Fibroblast of the aortic adventitia (primary cell): ENCODE measurements at places on chromosomes 5 and 9.

GRCh38 chr5:158369241-158369640 is 510.3 kb upstream of the CLINT1 start:
- no peak for DNase-seq

DNA sequence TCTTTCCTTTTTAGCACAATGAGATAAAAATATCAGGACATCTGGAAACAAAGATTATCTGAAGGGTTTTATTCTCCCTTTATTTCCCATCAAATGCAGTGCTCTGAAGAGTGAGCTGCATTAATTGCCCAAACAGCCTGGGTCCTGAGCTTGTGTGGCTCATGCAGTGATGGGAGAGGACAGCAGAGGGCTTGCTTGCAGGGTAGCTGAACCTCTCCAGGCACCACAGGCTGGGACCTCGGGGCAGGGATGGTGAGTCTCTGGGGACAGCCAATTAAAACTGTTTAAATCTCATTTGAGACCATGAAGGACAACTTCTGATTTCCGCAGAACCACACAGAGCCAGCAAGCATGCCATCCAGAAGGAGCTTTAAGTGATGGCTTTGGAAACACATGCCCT is 71.2 kb downstream of the PLAC8L1 start:
- no peak for DNase-seq

DNA sequence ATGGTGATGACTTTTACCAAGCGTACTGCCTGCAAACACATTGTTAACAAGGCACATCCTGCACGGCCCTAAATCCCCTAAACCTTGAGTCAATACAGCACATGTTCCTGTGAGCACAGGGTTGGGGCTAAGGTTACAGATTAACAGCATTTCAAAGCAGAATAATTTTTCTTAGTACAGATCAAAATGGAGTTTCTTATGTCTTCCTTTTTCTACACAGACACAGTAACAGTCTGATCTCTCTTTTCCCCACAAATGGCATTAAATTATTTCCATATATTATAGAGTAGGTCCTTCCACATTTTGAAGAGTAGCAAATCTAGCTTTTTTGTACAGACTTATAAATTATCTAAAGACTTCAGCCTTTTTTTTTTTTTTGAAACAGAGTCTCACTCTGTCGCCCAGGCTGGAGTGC is 1.6 kb upstream of the TMEM141 start:
- no peak for DNase-seq

DNA sequence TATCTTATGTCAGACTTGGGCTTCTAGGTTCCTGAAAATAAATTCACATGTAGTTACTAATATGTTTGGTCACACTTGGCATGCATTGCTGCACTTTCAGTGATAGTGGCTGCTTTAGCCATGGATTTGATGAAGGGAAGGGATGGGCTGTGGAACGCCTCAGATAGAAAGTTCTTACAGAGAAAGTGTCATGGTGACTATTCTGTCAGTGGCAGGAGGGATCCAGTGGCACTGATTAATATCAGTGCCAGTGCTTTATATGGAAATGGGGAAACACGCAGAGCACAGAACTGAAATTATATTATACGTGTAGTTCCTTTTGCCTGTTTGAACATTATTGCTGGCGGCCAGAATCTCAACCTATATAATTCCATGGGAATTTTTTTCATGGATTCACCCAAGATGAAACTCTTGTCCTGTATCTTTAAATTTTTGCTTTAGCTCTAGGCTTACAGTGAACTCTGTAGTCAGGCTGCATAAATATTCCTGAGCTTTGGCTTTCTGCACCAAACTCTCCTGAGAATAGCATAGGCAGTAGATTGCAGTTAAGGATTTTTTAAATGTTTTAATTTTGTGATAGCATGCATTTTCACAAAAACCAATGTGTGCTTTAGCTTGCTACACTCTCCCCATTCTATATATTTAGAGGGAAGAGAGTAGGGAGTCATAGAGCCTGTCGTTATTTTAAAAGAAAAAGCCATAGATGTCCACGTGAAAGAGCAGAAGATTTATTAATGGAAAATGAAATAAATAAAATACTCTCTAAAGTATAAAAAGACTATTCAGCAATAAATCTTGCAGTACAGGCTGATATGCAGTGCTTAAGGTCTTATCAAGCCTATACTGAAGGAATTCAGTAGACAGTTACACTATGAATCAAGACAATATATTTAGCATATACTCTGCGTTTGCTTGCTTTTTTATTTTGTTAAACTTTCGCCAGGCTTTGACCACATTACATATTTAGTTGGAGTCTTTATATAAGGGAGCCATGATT is 98.7 kb downstream of the EDIL3 start:
- DNase-seq, result no peak

GRCh38 chr5:151697452-151697851 is 10.7 kb upstream of the SPARC start:
- DNase-seq, result peak; percentile 51

DNA sequence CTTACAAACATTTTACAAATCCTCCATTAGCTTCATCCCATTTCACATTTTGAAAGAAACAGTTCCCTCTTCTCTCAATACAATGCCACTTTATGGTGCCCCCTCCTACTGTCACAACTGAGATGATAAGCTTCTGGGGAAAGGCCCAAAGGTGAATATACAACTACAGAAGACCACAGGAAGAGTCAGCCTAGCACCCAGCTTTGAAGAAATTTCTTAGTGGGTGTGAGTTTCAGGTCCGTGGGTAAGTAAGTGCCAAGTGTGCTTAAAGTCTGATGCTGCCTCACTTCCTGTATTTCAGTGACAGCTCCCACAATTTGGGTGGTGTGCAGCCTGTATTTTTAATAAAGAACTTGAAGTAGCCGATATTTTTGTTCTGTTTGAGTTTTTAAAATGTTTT is 68.1 kb downstream of the ARHGEF28 start:
- DNase-seq, result no peak

DNA sequence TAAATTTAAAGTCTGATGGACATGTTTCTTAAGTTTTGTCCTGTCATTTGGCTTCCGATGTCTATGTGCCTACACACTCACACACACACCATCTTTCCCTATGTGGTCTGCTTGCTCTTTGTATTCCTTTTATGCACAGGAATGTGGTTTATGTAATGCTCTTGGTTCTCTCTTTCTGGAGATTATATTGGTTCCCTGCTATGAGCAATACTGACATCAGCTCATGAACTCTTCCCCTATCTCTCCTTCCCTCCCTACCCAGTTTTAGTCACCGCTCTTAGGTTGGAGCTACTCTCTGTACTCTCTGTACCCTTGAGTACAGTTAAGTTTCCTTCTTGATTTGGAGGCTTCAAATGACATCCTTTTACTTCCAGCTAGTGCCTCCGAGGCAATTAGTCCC is 77.9 kb upstream of the MVB12B start:
- peak; percentile 78 for DNase-seq

- DNase-seq, result no peak
Observed at GRCh38 chr5:134088994-134089560, 25.4 kb upstream of the TCF7 start.

DNA sequence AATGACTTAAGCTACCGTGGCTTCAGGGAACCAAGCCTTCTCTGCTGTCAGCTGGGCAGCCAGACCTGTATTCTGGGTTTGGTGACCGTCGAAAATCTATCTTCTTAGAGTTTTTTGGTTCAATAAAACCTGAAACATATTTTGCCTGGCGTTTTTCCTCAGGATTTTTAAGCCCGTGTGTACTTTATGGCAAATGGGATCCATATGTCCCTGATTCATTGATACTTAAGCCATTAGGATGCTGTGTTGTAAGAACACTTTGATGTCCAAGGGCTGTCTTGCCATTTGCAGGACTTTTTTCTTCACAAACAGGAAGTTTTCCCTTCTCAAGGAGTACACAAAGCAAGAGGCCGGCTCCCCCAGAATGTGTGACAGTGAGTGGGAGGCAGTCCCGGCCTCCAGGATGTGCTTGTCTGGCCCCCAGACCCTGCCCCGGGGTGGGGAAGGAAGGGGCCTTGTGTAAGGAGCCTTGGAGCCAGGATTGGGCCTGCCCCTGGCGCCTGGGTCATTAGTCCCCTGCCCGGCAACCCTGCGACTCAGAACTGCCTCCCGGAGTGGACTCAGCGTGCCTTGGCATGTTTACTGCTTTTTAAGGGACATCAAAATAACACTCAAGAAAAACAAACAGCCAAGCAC is 83.4 kb upstream of the SMIM23 start:
- DNase-seq, result no peak

DNA sequence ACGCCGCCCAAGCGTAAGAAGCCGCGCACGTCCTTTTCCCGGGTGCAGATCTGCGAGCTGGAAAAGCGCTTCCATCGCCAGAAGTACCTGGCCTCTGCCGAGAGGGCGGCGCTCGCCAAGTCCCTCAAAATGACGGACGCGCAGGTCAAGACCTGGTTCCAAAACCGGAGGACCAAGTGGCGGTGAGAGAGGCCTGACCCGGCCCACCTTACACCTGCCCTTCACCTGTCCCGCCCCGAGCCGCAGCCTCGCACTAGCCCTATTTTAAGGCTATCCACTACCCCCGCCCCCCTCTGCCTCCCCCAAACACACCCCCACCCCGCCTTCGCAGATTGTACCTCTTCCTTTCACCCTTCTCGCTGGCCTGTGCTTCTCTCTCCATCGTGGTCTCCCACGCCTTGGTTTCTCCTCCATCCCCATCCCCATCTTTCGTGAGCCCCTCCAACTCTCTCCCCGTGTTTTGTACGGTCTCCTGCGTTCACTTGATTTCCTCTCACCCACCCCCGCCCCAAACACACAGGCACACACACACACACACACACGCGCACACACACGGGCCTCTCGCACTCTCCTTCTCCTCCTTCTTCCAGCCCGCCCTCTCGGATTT is 1.3 kb downstream of the TLX3 start:
- no peak for DNase-seq

GRCh38 chr5:139605887-139606286 is 42.3 kb upstream of the CXXC5 start:
- no peak for DNase-seq

GRCh38 chr9:128899566-128900322 is 17.8 kb downstream of the LRRC8A start:
- no peak for DNase-seq

DNA sequence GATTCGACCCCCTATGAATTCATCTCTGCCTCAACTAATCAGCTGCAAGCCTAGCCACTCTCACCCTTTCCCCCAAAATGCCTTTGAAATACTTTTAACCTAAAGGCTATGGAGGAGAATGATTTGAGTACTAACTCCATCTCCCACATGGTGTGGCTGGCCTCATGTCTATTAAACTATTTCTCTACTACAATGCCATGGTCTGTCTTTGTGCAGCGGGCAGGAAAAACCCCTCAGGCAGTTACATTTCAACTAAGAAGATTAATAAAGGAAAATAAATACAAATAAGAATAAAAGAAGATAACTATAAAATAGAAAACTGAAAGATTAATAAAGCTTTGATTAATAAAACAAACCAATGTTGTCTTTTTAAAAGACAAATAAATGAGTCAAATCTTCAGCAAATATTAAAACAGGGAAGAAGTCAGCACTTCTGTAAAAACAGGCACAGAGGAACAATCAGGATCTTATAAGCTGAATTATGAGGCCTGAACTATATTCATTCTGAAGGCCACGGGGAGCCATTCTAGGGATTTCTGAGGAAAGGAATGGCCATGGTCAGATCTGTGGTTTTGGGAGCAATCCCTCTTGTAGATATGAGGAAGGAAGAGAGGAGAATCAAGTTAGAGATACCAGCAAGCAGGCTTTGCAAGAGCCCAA is 116.1 kb upstream of the SLC12A2 start:
- no peak for DNase-seq

- no peak for DNase-seq
Observed at GRCh38 chr5:87850843-87851242, 417.8 kb downstream of the TMEM161B start.

DNA sequence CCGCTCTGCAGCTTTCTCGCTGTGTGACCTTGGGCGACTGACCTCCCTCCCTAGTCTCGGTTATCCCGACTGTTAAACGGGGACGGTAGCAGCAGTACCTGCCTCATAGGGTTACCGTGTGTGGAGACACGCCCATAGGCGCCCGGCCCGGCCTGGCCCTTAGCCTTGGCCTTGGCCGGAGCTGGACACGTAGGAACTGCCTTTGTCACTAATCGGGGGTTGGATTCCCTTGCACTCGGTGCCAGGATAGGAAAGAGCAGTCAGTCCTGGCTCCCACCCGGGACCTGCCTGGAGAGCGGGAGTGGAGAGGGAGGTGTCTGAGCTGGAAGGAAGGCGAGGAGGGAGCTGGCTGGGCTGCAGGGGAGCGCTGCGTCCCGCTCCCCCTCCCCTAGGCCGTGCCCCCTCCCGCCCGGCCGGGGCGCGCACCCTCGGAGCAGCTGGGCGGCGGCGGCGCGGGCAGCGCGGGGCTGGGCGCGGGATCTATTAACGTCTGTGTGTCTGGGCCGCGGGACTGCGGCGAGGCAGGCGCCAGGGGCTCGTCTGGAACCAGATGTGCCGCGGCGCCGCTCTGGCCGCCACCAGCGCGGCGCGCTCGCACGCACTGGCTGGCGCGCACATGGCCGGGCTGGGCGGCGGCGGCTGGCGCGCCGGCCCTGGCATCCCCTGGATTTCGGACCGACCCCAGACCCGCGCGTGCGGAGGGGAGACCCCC is 31.7 kb downstream of the PRRX2 start:
- peak; percentile 75 for DNase-seq

GRCh38 chr5:54390015-54390414 is 65.5 kb upstream of the HSPB3 start:
- DNase-seq, result peak; percentile 76
